ENCODE measurements at places on chromosomes 5 and 9. TPM values are rescaled to one million over a fixed set of nuclear protein-coding genes. Genes with fewer than 3 reads are reported as not detected.
A peak's percentile ranks its signal among the peaks of the same experiment; 100 is the strongest.

DNA sequence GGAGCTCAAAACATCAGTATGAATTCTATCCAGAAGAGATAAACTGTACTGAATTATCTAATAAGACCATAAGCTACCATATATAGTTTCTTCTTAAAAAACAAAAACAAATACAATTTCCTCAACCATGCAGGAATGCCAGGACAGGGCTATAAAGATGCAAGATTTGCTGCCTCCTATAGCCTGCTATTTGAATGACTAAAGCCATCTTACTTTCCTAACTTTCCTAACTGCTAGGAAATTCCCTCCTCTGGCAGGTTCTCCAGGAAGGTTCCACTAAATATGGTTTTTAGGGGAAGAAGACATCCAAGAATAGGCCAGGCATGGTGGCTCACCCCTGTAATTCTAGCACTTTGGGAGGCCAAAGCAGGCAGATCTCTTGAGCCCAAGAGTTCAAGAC, 15.1 kb downstream of the KIF27 start:
- no peak overlapping the region for H3K4me3 ChIP-seq
- no peak overlapping the region for H3K27ac ChIP-seq
- H3K4me1 ChIP-seq: no peaks in the 10 kb centered on the region
- peaks cover 15% of the 10 kb centered on the region for H3K36me3 ChIP-seq
- no peak for DNase-seq
- no peaks in the 10 kb centered on the region for H3K27me3 ChIP-seq

DNA sequence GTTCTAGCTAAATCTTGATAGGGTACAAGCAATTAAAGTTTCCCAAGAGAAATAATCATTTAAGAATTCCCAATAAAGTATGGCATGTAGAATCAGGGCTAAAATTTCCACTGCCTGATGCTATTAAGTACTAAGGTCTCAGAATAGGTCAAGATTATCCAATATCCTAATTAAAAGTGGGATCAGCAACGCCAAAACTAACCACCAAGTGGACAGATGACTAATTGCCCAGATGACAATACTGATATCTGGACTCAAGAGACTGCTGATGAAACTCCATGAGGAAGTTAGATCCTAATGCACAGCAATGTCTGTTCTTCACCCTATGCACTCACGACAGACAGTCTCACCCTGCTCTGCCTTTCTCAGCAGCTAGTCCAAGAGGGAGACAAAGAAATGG, 14.3 kb downstream of the DEPDC1B start:
- H3K36me3 ChIP-seq: peaks cover 22% of the 10 kb centered on the region
- H3K27me3 ChIP-seq: no peaks in the 10 kb centered on the region
- DNase-seq: no peak
- no peak overlapping the region for H3K4me3 ChIP-seq
- peaks cover 13% of the 10 kb centered on the region for H3K4me1 ChIP-seq

Gene GLRA1
- total RNA-seq: not detected

DNA sequence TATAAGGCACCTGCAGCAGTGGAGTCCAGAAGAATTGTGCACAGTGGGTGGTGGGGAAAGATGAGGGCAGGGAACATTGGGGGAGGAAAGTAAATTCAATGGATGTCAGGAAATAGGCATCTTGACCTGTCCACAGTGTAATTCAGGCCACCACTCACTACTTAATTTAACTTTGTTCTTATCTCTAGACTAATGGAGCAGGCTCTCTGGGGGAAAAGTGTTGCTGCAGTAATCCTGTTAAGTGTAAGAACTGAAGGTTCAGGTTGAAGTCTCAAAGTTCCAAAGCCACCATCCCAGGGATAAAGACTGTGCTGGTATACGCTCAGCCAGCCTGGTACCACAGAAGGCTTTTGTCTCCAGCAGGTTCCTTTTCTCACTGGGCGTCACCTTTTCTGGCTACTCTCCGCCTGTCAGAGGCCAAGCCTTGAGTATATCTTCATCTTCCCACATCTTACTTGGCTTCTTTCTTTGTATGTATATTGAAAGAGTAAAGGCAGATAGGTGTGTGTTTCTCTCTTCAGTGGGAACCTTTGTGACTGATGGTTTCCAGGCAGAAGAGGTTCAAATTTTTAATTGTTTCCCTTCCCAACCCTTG, 150.9 kb upstream of the DMRT1 start:
- no peaks in the 10 kb centered on the region for H3K27me3 ChIP-seq
- H3K4me3 ChIP-seq: no peak overlapping the region
- peak overlapping the region; percentile 26 for H3K27ac ChIP-seq

DNA sequence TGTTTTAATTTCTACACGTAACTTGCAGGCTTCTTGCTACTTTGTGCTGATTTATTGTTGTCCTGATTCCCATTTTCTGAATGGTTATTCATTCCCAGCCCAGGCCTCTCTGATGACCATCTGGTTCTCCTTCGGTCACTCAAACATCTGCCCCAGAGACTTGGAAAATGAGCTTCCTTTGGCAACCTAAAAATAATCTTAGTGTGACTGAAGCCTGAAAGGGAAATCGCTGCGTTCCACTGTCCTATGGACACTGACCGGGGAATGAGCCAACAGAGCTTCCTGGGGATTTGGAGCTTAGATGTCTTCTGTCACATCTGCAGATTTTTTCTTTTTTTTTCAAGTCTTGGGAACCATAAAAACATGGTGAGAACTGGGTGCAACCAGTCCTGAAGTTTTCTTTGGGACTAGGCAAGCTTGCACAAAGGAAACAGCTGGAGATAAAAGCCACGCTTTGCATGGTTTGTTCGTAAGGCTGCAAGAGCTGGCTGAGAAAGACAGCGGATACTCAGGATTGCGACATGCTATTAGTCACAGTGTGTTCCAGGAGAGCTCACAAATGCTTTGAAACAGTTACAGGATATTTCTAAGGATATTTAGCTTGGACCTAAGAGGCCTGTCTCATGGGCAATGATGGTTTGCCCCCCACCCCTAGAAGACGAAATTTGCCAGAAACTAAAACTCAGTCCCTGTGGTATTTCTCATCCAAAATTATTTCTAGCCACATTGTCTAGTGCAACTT, 146.2 kb downstream of the GOLPH3 start:
- H3K27me3 ChIP-seq: no peaks in the 10 kb centered on the region
- H3K4me1 ChIP-seq: no peaks in the 10 kb centered on the region
- DNase-seq: no peak
- no peak overlapping the region for H3K27ac ChIP-seq

DNA sequence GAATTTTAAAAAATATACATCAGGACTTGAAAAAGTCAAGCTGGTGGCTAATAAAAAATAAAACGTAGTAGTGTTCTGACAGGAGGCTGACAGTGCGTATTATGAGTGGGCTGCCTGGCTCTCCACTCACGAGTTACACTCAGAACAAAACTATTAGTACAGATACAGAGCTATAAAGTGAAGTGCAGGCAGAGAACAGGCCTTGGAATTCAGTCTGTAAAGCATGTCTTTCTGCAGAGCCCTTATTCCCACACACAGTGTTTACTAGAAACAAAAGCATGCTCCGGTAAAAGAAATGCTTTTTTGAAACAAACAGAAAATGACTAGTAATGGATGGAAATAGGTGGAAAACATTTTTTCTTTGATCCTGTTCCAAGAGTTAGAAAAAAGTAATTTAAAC, 334.7 kb downstream of the DIRAS2 start:
- peaks cover 21% of the 10 kb centered on the region for H3K27me3 ChIP-seq
- H3K36me3 ChIP-seq: no peaks in the 10 kb centered on the region
- no peak for DNase-seq
- H3K4me1 ChIP-seq: no peaks in the 10 kb centered on the region

Gene RABGAP1
- 78.9 TPM for total RNA-seq

DNA sequence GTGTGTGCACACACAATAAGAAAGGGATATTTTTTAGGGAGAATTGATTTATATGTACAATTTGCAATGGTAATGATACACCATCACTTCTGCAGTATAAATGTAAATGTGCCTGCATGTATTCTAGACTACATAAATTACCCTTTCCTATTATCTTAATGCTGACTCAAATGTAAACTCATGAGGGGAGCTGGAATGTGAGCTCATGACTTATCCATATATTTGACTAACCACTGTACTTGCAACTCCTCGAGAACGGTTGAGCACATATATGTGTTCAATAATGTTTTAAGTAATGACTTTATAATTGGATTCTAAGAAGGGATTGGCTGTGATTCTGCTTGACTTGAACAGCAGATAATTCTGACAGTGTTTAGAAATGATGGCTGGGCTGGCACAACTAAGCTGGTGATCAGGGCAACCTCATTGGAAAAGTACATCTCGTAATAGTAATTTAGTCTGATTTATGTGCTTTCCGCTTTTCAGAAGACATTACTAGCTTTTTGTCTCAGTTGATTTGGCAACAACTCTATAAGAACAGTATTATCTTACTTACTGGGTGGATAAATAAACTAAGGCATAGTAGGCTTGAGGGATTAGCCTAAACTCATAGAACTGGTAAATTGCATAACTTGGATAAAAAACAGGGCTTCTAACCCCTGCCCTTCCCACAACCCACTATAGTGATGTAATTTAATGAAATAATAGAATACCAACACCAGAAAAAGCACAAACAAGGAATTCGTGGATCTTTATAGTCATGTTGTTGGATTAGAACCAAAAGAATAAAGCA, 130.2 kb upstream of the SPEF2 start:
- H3K27me3 ChIP-seq: no peaks in the 10 kb centered on the region
- H3K27ac ChIP-seq: no peak overlapping the region
- DNase-seq: no peak

DNA sequence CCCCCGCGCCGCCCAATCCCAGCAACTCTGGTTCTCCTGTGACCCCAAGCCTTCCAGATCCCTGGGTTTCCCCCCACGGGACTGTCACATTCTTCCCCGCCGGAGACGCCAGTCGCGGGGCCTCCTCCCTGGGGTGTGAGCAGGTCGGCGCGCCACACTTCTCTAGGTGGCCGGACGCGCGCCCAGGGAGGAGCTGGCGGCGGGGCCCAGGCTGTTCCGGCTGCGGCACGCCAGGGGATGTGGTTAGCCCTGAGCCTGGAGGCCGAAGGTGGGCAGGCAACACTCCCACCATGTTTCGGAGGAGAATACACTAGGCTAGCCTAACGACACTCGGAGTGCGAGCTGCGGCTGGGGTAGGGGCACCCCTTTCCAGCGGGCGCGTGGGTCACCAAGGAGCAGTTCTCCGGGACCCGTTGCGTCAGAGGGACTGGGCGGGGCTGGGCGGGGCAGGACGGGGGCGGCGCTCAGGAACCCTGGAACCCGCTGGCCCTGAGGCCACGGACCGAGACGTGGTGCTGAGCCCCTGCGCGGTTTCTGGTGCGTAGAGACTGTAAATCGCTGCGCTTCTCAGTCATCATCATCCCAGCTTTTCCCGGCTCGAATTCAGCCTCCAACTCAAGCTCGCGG, at the start of gene SLC27A6:
SLC27A6 (plus strand) TSS at position 478 of the 627 bp plus-strand sequence. CDS start 650 bp downstream, outside the sequence.
- H3K4me3 ChIP-seq: peak within 1 kb of the TSS; percentile 76
- peak within 1 kb of the TSS; percentile 27 for H3K27ac ChIP-seq
- peaks cover 33% of the 10 kb centered on the region for H3K27me3 ChIP-seq
- peak; percentile 37 for DNase-seq
- peaks cover 4% of the 10 kb centered on the region for H3K4me1 ChIP-seq
- peaks cover 1% of the 10 kb centered on the region for H3K36me3 ChIP-seq

Gene QRFP
- not detected for total RNA-seq

- H3K27me3 ChIP-seq: peaks cover 3% of the 10 kb centered on the region
- no peaks in the 10 kb centered on the region for H3K4me1 ChIP-seq
- no peaks in the 10 kb centered on the region for H3K36me3 ChIP-seq
- no peak overlapping the region for H3K27ac ChIP-seq
These were observed 136.3 kb upstream of the ANKRD55 start for GRCh38 chr5:56369361-56369811.

Gene DIRAS2
- not detected for total RNA-seq

- no peaks in the 10 kb centered on the region for H3K36me3 ChIP-seq
- no peak for DNase-seq
- no peak overlapping the region for H3K27ac ChIP-seq
- peaks cover 8% of the 10 kb centered on the region for H3K27me3 ChIP-seq
- H3K4me3 ChIP-seq: no peak overlapping the region
- peaks cover 4% of the 10 kb centered on the region for H3K4me1 ChIP-seq
These were observed 576.1 kb downstream of the TLE4 start for GRCh38 chr9:80147866-80148265.

Gene SHISAL2B
- total RNA-seq: 0.51 TPM

DNA sequence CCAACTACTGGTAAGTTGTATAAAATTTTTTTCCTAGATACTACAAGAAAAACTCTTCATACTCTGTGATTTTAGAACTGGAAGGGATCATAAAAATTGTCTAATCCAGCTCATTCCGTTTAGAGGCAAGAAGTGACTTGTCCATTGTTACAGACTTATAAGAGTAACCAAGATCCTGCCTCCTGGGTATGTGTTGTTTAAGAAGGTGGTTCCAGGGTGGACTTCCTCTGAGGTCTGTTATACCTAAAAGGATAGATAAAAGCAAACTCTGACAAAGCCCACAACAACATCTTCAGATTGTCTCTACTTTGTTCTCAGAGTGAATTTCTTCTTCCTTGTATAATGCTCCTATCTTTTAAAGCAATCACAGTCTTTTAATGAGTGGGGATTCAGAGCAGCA, 24.2 kb downstream of the TGFBR1 start:
- no peak overlapping the region for H3K4me3 ChIP-seq
- H3K36me3 ChIP-seq: peaks cover 2% of the 10 kb centered on the region
- DNase-seq: no peak
- no peaks in the 10 kb centered on the region for H3K4me1 ChIP-seq

Gene FABP6
- total RNA-seq: 0.55 TPM

Gene PCDHB4
- total RNA-seq: 4.4 TPM

DNA sequence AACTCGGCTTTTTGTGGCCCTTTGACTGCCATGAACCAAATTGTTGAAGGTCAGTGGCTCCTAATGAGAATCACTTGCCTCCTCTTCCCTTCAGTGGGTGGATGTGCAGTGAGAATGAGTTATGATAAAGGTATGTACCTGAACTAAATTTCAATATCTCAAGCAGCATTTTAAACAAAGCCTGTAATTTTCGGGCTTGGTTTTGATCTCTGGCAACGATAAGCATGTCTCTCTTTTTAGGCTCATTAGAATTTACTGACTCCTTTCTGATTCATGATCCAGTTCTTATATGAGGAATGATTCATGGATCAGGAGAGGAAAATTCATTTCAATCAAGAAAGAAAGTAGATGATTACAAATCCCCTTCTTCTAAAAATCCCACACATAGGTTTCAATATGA, 305.5 kb downstream of the ARRDC3 start:
- no peak for DNase-seq
- H3K4me1 ChIP-seq: no peaks in the 10 kb centered on the region
- H3K27me3 ChIP-seq: no peaks in the 10 kb centered on the region
- H3K4me3 ChIP-seq: no peak overlapping the region
- no peak overlapping the region for H3K27ac ChIP-seq

DNA sequence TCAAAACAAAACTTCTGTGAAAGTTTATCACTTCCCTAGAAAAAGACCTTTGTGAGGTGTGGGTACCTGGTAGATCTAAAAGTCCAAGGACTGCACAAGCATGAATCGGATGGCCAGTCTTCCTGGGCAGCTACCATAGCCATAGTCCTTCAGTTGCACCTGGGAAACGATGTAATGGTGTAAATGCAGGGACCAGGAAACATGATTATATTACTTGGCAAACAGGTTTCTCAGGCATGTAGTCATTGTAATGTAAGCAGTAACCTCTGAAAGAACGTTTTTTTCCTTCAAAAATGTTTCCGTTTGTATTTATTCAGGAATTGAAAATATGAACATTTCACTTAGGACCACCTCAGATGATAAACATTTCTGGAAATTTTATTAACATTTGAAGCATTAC, 433.4 kb downstream of the DTWD2 start:
- no peaks in the 10 kb centered on the region for H3K36me3 ChIP-seq
- DNase-seq: no peak
- no peaks in the 10 kb centered on the region for H3K4me1 ChIP-seq
- H3K27ac ChIP-seq: no peak overlapping the region
- H3K4me3 ChIP-seq: no peak overlapping the region

- H3K27me3 ChIP-seq: peaks cover 15% of the 10 kb centered on the region
- H3K4me3 ChIP-seq: no peak overlapping the region
- no peak for DNase-seq
- peaks cover 13% of the 10 kb centered on the region for H3K4me1 ChIP-seq
- H3K27ac ChIP-seq: peak overlapping the region; percentile 51
These were observed 106.1 kb upstream of the CPEB4 start for GRCh38 chr5:173781816-173782670.

Data from progenitor cell of endocrine pancreas (in vitro differentiated cells).